Chondrocyte (in vitro differentiated cells): ENCODE measurements at places on chromosomes 11 and 22. TPM values are rescaled to one million over a fixed set of nuclear protein-coding genes. Genes with fewer than 3 reads are reported as not detected.

DNA sequence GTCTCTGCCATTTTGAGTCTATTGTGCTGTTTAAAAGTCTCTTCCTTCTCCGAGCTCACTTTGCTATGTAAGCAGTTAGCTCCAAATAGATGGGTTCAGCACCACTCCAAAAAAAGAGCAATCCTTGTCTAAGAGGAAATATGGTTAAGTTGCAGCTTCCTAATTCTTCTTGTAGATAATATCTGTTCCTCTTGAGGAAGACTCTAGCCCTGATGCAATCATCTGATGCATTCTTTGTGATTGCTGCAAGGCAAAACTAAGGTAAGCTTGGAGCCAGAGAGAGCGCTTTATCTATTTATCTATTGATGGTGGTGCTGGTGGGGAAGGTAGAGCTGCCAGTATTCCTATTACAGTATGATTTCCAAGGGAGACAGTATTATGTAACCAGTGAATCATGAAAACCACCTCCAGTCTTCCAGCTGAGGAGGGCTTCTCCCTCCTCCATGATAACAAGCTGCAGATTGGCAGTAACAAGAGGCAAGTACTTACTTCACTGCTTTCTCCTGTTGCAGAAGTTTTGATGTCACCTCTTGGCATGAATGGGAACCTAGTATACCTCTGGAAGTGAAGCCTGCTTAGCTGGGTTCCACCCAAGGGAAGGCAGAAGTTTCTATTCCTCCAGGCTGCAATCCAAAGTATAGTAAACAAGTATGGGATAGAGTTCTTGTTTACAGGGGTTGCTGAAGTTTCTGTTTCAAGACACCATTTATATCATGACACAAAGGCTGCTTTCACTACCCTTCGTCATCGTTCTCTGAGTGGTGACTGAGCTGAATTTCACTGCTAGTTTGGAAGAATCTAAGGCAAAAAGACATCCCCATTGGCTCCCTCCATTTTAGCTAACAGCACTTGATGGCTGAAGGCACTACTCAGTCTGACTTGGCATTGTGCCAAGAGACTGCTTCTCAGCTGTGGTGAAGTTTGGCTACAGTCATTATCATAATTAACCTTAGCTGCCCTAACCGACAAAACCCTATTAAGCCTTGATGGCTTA is 49.7 kb downstream of the FDX1 start:
- H3K27me3 ChIP-seq, result no peaks in the 10 kb centered on the region
- H3K36me3 ChIP-seq, result peaks cover 4% of the 10 kb centered on the region
- no peak overlapping the region for H3K27ac ChIP-seq
- no peak overlapping the region for H3K4me3 ChIP-seq
- no peak for DNase-seq
- no peaks in the 10 kb centered on the region for H3K4me1 ChIP-seq

GRCh38 chr22:21047035-21047661 is 1.4 kb downstream of the LRRC74B start:
- no peaks in the 10 kb centered on the region for H3K36me3 ChIP-seq
- H3K4me3 ChIP-seq, result no peak overlapping the region
- H3K27me3 ChIP-seq, result no peaks in the 10 kb centered on the region
- H3K4me1 ChIP-seq, result peaks cover 37% of the 10 kb centered on the region
- DNase-seq, result no peak

DNA sequence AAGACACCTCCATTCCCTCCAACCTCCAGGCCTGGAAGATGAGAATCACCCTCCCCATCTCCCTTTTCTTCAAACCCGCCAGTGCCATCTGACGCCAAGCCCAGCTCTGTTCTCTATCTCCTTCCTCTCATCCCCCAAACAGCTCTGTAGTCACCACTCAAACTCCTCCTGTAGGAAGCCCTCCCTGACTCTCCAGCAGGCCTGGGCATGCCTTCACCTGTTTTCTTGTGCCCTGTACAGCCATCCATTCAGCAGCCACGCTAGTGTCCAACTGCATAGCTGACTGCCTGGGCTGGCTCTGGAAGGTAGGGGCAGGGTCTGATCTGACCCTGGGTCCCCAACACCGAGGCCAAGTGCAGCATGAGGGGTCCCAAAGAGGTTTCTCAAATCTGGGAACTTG is 25.0 kb downstream of the GDPD5 start:
- no peak overlapping the region for H3K4me3 ChIP-seq
- no peaks in the 10 kb centered on the region for H3K27me3 ChIP-seq

The OR52L1 gene
- not detected in 3 replicates for total RNA-seq

The DEUP1 gene
- 0.15 TPM in 1 of 3 replicates, not detected in the others for total RNA-seq

DNA sequence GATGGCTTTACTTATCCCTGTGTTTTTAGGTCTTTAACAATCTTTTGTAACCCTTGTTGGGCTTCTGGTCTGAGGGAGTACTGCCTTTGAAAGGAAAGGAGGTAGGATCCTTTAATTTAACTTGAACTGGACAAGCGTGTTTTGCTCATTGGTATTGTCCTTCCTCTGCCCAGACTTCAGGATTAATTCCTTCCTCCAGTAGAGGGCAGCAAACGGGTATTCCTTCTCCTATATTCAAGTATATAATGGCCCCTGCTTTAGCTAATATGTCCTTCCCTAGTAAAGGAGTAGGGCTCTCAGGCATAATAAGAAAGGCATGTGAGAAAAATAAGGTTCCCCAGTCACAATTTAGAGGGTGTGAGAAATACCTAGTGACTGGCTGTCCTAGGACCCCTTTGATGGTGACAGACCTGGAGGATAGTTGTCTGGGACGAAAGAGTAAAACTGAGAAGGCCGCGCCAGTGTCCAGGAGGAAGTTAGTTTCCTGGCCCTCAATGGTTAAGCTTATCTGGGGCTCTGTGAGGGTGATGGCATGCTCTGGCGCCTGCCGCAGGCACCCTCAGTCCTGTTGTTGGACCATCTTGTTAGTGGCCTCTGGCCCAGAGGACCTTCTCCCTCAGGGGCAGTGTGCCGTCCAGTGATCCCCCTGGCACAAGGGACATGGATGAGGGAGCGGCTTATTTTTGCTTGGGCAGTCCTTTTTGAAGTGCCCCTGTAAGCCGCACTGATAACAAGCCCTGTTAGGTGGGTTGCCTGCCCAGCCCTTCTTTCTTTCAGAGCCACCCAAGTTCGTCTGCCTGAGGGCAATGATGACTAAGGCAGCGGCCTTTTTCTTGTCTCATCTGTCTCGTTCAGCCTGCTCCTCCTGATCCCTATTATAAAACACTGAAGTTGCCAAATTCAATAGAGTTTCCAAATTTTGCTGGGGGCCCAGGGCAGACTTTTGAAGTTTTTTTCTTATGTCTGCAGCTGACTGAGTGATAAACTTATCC is 51.8 kb downstream of the C11orf71 start:
- H3K27me3 ChIP-seq, result no peaks in the 10 kb centered on the region
- no peak overlapping the region for H3K4me3 ChIP-seq
- peaks cover 7% of the 10 kb centered on the region for H3K4me1 ChIP-seq
- DNase-seq, result no peak

GRCh38 chr11:58626934-58627483 is 4.5 kb downstream of the CNTF start:
- H3K4me1 ChIP-seq, result peaks cover 22% of the 10 kb centered on the region
- H3K4me3 ChIP-seq, result no peak overlapping the region
- peaks cover 22% of the 10 kb centered on the region for H3K36me3 ChIP-seq
- H3K27me3 ChIP-seq, result no peaks in the 10 kb centered on the region

The UBQLN3 gene
- total RNA-seq, result 0.13 to 0.31 TPM in 2 of 3 replicates, not detected in the other

- H3K27me3 ChIP-seq, result peaks cover 4% of the 10 kb centered on the region
- H3K36me3 ChIP-seq, result peaks cover 2% of the 10 kb centered on the region
- no peak for DNase-seq
- H3K4me1 ChIP-seq, result peaks cover 16% of the 10 kb centered on the region
- H3K27ac ChIP-seq, result no peak overlapping the region
- no peak overlapping the region for H3K4me3 ChIP-seq
Measured at GRCh38 chr11:75632962-75633361, 35.9 kb downstream of the MAP6 start.

GRCh38 chr11:15655552-15655951 is 540.8 kb downstream of the INSC start:
- H3K27ac ChIP-seq, result no peak overlapping the region
- H3K4me1 ChIP-seq, result peaks cover 11% of the 10 kb centered on the region
- H3K4me3 ChIP-seq, result no peak overlapping the region
- H3K27me3 ChIP-seq, result no peaks in the 10 kb centered on the region
- DNase-seq, result no peak

The KCNE3 gene
- total RNA-seq, result 0.46 to 0.72 TPM in 2 of 3 replicates, not detected in the other

GRCh38 chr22:29329581-29329980 is 14.1 kb upstream of the RASL10A start:
- no peak for DNase-seq
- no peak overlapping the region for H3K4me3 ChIP-seq
- no peak overlapping the region for H3K27ac ChIP-seq

GRCh38 chr22:23266780-23267179 is 86.5 kb downstream of the BCR start:
- no peak overlapping the region for H3K4me3 ChIP-seq
- H3K4me1 ChIP-seq, result no peaks in the 10 kb centered on the region
- H3K27ac ChIP-seq, result no peak overlapping the region
- peaks cover 20% of the 10 kb centered on the region for H3K36me3 ChIP-seq

DNA sequence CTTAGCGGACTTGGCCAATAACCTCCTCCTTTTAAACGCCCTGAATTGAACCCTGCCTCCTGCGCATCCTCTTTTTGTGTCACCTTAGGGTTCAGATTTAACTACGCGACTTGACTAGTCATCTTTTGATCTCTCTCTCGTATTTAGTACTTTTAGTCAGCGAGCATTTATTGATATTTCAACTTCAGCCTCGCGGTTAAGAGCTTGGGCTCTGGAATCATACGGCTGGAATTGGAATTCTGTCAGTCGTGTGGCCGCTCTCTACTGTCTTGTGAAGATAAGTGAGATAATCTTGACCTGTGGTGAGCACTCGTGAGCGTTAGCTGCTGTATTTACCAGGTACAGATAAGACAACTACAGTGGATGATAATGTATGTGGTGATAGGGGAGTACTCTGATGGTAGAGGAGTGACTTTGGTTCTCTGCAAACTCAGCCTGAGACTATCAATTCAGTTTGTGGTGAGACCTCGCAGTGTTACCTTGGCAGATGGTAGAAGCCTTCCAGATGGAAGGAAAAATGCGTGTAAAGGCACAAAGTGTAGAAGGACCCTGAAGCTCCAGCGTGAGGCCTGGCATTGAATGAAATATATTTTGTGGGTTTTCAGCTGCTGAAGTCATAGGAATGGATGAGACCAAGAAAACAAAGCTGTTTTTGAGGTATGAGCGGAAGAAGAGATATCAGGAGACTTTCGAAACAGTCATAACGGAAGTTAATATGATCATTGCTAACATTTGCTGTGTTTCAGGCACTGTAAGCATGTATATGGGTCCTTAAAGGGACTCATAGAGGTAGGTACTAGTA is 682 bp downstream of the ATM start:
- no peak for DNase-seq
- H3K27me3 ChIP-seq, result no peaks in the 10 kb centered on the region
- H3K4me3 ChIP-seq, result no peak overlapping the region
- peaks cover 1% of the 10 kb centered on the region for H3K36me3 ChIP-seq

- peaks cover 23% of the 10 kb centered on the region for H3K4me1 ChIP-seq
- H3K36me3 ChIP-seq, result peaks cover 13% of the 10 kb centered on the region
- no peak overlapping the region for H3K27ac ChIP-seq
- no peak overlapping the region for H3K4me3 ChIP-seq
- peaks cover 2% of the 10 kb centered on the region for H3K27me3 ChIP-seq
Measured at GRCh38 chr11:124766156-124766555, 4.1 kb upstream of the ESAM start.

DNA sequence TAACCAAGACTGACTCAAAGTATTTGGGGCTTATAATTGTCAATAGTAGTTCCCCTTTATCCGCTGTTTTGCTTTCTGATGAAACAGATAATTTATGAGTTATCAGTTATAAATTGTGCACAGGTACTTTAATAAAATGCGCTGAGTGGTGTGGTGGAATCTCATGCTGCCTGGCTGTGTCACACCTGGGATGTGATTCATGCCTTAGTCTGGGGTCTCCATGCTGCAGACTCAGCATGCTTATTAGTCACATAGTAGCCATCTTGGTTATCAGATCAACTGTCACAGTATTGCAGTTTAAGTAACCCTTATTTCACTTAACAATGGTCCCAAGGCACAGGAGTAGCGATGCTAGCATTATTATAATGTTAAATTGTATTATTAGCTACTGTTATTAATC is 995.2 kb downstream of the NTM start:
- H3K4me3 ChIP-seq, result no peak overlapping the region
- peaks cover 2% of the 10 kb centered on the region for H3K27me3 ChIP-seq
- no peak overlapping the region for H3K27ac ChIP-seq
- no peaks in the 10 kb centered on the region for H3K4me1 ChIP-seq
- H3K36me3 ChIP-seq, result peaks cover 2% of the 10 kb centered on the region

The ROBO4 gene
- total RNA-seq, result not detected in 3 replicates

The CARNS1 gene
- total RNA-seq, result 0.36 to 1.8 TPM (median 1.8 TPM) in 3 replicates

DNA sequence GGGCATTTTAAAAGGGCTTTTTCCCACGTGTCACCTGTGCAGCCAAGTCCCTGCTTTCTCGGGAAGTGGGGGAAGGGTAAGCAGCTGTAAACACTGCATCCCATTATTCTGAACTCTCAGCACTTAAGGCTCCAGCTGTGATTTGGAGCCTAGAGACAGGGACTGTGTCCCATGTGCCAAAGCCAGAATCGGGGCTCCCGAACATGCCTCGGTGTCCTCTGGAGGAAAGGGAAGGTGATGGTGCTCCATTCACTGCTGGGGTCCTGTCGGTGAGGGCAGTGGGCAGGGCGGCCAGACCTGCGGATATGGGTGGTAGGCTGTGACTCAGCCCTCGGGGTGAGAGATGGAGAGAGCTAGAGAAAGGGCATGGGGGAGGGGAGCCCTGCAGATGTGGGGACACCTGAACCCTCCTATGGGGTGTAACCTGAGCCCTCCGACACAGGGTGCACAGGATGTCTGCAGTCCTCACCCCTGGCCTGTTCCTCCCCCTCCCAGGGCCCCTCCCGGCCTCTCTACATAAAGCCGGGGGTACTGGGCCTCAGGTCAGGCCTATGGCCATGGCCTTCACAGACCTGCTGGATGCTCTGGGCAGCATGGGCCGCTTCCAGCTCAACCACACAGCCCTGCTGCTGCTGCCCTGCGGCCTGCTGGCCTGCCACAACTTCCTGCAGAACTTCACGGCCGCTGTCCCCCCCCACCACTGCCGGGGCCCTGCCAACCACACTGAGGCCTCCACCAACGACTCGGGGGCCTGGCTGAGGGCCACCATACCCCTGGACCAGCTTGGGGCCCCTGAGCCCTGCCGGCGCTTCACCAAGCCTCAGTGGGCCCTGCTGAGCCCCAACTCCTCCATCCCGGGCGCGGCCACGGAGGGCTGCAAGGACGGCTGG is 31.8 kb downstream of the CAPN1 start:
- no peak for DNase-seq
- peaks cover 18% of the 10 kb centered on the region for H3K36me3 ChIP-seq
- H3K27me3 ChIP-seq, result no peaks in the 10 kb centered on the region
- H3K4me1 ChIP-seq, result no peaks in the 10 kb centered on the region

GRCh38 chr22:29469755-29470154 is 10.3 kb upstream of the NEFH start:
- peaks cover 8% of the 10 kb centered on the region for H3K4me1 ChIP-seq
- H3K36me3 ChIP-seq, result no peaks in the 10 kb centered on the region
- peak overlapping the region; percentile 59 for H3K27ac ChIP-seq
- no peak for DNase-seq
- H3K4me3 ChIP-seq, result peak overlapping the region; percentile 71
- H3K27me3 ChIP-seq, result peaks cover 31% of the 10 kb centered on the region
